ENCODE measurements at places on chromosomes 2 and 18.

DNA sequence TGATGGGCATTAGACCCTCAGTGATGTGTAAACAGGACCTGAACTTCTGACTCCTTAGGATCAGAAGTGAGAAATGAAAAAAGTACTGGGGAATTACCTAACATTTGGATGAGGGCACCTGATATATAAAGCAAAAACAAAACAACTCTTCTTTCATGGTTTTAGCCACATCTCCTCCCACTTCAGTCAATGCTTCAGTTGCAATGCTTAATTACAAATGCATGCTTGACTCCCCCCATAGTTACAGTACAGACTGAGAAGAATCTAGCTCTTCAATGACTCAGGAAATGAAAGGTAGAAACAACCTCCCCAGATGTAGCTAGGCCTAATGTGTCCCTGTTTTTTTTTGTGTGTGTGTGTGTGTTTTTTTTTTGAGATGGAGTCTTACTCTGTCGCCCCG, 276.8 kb upstream of the POU3F3 start:
- no peak for DNase-seq

- DNase-seq = no peak
These were observed 5.8 kb upstream of the DTYMK start for GRCh38 chr2:241692448-241692847.

DNA sequence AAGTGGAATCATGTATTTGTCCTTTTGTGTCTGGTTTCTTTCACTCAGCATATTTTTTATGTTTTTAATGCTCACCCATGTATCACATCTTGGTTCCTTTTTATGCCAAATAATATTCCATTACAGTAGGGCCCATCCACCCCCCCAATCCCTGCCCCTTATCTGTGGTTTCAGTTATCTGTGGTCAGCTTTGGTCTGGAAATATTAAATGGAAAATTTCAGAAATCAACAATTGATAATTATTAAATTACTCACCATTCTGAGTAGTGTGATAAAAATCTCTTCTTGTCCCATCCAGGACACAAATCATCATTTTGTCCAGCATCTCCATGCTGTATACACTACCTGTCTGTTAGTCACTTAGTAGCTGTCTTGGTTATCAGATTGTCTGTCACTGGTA, 66.7 kb downstream of the BIRC6 start:
- DNase-seq = no peak

GRCh38 chr2:179671043-179671981, 190.1 kb downstream of the ZNF385B start:
- no peak for DNase-seq

DNA sequence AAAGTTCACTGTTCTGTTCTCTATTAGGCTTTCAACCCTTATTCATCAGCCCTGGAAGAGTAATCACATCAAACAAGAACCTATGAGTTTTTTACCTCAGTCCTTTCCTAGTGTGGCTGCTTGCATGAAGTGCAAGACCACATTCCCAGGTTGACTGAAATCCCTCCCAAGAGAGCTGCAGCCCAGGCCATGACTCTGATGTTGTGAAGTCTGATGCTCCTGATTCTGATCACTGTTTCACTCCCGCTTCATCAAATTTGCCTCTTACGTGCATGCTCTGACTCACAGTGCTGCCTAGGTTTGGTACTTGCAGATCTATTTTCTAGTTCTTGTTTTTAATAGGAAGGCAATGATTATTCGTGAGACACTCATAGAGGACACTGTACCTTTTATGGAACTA, 58.2 kb upstream of the DSEL start:
- no peak for DNase-seq

DNA sequence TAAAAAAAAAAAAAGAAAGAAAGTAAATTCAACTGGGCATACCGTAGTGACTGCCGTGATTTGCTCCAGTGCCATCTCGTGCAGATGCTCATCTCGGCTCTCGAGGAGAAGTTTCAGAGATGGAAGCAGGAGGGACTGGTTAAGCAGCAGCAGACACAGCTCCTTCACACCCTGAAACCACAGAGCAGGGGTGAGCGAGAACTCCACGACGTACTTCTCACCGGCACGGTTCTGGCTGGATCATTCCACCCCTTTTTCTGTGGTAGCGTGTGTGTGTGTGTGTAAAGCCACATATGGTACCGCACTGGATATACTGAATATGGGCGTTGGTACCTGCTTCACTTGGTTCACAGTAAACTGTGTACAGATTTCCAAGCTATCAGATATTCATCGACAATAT, 382.2 kb downstream of the NBAS start:
- no peak for DNase-seq

- no peak for DNase-seq
These were observed 53.8 kb upstream of the TMEM87B start for GRCh38 chr2:112001136-112001715.

DNA sequence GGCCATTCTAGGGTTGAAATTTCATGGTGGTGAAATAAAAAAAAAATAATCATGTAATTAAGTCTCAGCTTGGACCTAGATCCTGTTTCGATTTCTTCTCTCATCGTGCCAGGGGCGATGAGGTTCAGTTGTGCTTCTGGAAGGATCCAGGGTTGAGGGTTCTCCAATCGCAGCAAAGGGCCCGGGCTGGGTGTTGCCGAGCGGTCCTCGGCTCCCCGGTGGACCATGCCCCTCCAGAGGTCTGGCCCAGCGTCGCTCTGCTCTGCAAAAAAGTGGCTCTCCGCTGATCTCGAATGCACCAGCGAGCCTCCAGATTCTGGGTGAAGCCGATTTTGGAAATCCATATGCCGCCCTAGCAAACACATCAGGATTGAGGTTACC, 39.0 kb downstream of the EN1 start:
- no peak for DNase-seq

DNA sequence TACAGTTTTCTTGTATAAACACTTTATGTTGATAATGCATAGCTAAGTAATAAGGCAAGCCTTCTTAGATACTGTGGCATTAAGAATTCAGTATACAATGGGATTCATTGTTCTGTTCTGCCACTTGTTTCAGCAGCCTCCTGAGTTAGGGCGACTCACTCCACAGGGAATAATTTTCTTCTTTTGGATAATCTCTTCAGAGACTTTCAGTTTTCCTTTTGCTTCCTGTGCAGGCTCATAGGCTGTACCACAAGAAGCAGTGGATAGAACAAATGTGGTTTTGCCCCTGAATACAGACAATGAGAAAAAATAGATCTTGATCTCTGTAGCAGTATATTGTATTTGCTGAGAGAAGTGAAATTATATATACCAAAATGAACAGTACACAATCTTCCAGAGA, 298.0 kb downstream of the ZNF407 start:
- no peak for DNase-seq

- no peak for DNase-seq
These were observed 265.1 kb downstream of the RIT2 start for GRCh38 chr18:42850174-42851083.

- no peak for DNase-seq
These were observed 41.9 kb downstream of the TNFRSF11A start for GRCh38 chr18:62366992-62367391.

GRCh38 chr18:48238636-48239035, 170.5 kb downstream of the ZBTB7C start:
- DNase-seq = no peak

DNA sequence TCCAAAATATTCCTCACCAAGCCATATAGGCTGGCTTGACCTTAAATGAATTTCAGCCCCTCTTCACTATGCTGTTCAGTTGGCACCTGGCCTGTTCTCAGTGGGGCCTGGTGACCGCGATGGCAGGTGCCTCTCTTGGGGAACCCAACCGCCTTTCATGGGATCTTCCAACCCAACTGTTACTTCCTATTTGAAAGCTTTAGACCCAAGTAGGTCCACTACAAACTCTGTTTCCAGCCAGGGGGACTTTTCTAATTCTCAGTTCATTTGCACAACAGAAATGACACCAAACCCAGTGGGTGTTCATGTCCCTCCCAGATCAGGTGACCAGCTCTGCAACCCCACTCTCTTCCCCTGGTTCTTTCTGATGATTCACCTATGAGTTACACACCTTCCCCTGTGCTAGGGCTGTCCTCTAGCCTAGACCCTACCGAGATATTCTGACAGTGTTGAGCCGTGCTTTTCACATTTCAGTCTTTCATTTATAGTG, 35.6 kb upstream of the NDUFV2 start:
- no peak for DNase-seq

DNA sequence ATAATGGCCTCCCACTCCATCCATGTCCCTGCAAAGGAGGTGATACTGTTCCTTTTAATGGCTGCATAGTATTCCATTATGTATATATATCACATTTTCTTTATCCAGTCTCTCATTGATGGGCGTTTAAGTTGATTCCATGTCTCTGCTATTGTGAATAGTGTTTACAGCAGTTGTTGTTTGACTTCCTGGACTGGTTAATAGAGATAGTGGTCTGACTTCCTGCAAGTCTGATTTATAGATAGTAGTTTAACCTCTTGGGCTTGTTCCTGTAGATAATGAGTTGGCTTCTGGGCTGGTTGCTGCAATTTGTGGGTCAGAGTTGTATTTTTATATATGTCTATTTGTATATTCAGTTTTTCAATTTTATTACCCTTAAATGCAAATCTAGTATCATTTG, 145.4 kb downstream of the ARL6IP6 start:
- DNase-seq = no peak

DNA sequence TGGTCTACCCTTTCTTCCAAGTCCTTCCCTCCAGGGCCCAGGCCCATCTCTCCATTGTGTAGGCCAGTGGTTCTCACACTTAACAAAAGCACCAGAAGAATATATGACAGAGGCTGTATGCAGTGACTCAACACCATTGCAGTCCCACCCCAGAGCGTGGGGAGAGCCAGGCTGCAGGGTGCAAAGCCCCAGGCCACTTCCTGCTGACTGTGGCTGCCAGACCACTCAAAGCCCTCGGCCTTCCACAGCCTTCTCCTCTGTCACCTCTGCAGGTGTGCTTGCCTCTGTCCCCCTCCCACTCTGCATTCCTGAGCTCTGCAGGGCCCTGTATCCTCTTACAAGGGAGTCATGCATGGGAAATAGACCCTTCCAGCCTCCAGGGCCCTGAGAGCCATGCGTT, 40.4 kb upstream of the ARHGEF4 start:
- DNase-seq = no peak

GRCh38 chr2:190467575-190468083, 59.5 kb downstream of the MFSD6 start:
- DNase-seq = no peak

DNA sequence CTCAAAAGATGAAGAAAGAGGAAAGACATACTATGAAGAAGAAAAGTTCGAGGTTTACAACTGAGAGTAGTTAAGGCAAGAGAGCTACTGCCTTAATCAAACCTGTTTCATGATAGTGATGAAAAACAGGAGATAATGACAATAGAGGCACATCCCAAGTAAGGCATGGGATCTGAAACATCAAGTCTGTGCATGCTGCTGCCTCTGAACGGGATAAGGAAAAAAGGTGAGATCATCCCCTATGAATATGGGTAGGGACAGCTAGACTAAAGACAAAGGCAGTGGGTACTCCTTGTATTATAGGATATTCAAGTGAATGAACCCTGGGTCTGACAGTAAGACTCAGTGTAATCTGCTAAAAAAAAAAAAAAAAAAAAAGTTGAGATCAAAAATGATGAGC, 3.0 kb downstream of the EXOC6B start:
- no peak for DNase-seq

- no peak for DNase-seq
These were observed 434.9 kb downstream of the DSEL start for GRCh38 chr18:67081482-67082211.

DNA sequence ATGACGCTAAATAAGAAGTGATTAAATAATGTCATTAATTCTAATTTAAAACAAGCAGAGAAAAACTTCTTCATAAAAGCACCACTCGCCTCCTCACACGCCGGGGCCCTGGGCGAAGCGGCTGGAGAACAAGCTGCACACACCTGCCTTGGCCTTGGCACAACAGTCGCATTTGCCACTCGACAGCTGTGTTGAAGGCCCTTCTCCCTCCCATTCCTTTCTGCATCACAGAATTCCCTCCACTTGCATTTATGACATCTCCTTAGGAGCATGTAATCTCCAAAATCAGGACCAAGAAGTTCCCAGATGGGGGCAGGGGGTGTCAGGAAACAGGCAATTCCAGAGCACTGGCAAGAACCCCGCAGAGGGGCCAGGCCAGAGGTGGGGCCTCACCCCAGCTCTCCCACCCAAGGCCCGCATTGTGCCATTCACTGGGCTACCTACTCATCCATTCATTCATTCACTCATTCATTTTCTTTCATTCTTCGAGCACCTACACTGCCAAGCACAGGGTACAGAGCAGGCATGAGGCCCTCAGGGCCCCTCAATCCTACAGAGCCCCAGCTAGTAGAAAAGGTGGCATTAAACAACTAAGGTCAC, 6.4 kb downstream of the HDAC4 start:
- no peak for DNase-seq

GRCh38 chr2:54579682-54580620, 123.8 kb downstream of the SPTBN1 start:
- no peak for DNase-seq

DNA sequence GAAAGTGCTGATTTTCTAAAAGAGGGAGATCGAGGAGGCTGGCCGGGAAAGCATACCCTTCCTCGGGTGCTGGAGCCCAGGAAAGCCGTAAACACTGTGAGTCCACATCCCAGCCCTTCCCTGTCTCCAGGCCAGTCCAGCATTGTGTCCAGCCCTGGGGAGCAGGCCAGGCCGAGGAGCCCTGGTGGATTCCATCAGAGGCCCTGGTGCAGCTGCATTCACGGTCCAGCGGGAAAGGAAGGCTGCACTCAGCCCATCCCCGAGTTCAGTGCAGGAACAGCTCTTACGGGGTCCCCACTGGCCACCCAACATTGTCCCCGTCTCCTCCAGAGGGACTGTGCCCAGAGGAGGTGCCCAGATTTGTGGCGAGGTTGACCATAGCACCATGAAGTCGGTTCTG, 218.6 kb downstream of the KLHL29 start:
- no peak for DNase-seq

- DNase-seq = no peak
These were observed 373.8 kb upstream of the RAB6C start for GRCh38 chr2:129605646-129606045.

DNA sequence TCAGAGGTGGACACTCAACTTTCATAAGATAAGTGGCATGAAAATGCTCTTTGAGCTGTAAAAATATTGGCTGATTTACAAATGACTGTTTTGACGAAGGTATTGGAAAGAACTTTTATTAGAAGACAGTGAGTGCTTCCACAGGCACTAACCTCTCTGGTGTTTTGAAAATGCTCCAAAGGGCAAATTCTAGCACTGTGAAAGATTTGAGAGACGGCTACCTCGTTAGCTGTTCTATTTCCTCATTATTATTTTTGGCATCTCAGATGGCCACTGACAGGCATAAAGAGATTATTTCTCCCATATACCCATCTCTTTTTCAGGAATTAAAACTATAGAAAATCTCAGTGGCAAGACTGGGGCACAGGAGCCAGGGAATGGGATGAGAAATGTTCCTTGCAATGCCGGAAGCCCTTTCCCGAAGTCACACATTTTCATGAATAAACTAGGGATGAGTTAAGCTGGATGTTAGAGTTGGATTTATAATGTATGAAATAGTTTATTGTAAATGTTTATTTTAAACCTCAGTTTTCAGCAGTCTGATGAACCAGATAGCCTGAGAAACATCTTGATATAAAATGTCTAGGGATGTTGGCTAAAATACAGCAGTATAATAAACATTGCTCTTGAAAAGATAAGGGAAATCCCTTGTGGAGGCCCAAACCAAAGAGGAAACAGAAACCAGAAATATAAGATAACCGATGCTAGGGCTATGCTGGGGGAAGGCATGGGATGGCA, 175.7 kb downstream of the ASB1 start:
- no peak for DNase-seq

GRCh38 chr18:744832-745597, 32.6 kb upstream of the ENOSF1 start:
- no peak for DNase-seq

GRCh38 chr2:230961091-230961491, 34.8 kb upstream of the SPATA3 start:
- DNase-seq = no peak

GRCh38 chr18:77619525-77619924, 369.9 kb downstream of the GALR1 start:
- DNase-seq = no peak

Measured in C1 segment of cervical spinal cord (tissue), 14 donors.